ENCODE measurements at places on chromosomes 5 and 9.

- no peak for DNase-seq
Measured at GRCh38 chr9:131669269-131670157, 70.4 kb downstream of the RAPGEF1 start.

DNA sequence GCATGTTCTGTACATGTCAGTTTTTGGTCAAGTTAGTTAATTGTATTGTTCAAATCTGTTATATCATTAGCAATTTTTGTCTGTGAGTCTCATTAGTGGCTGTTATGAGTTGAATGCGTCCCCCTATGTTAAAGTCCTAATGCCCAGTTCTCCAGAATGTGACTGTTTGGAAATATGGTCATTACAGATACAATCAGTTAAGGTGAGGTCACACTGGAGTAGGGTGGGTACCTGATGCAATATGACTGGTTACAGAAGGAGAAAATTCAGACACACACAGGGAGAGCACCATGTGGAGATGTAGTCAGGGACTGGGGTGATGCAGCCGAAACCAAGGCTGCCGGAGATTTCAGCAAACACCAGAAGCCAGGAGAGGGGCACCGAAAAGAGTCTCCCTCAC, 15.1 kb downstream of the NMRK1 start:
- no peak for DNase-seq

DNA sequence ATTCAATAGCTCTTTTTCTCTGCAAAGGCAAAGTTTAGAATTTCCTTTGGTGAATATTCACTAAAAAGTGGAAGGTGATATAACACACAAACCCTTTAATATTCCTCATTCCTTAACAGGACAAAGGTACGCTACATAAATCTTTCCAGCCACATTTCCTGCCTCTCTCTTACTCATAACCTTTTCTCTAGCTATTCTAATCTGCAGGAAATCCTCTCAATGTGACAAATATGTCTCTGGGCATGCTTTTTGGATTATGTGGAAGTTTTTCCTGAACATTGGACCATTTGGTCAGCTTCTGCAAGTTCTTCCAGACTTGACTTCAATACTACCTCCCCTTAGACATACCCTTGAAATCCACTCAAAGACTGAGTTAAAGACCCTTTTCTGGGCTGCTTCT, 186.3 kb upstream of the TUSC1 start:
- no peak for DNase-seq

- DNase-seq: no peak
Measured at GRCh38 chr9:27212621-27213020, 84.3 kb downstream of the EQTN start.

DNA sequence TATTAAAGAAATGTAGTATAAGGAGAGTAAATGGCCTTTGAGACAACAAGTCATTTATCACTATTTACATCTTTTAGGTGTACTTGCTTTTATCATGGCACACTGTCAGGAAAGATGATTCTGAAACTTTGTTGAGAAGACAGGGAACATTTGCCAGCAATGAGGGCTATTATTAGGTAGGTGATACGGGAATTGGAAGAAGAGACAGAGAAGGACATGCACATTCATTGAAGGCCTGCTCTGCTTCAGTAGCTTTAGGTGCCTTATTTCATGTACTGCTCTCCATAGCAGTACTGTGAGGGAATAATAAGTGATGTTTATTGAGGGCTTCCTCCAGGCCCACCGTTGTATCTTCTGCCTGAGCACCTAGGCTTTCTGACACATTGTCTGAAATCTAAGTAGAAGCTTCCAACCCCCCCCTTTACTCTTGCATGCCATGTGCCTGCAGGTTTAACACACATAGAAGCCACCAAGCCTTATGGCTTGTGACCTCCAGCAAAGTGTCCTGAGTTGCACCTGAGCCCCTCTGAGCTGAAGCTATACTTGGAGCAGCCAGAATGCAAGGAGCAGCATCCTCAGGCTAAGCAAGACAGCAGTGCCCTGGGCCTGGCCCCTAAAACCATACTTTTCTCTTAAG, 275.2 kb upstream of the VLDLR start:
- DNase-seq: no peak

DNA sequence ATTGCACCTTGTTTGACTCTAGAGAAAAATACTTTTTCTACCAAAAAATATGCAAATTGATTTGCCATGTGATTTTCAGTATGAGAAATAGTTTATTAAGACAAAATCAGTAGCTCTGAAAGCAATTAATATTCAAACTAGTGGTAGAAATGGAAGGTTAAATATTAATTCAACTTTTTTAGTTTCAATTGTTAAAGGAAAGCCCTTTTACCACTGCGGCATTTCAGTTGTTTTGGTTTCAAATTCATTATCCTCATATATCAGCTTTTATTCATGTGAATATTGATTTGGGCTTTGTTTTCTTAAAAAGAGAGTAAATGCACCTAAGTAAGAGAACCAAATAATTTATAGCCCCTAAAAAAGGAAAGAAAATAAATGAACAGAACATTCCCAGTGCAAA, 660.6 kb upstream of the CHD1 start:
- no peak for DNase-seq

DNA sequence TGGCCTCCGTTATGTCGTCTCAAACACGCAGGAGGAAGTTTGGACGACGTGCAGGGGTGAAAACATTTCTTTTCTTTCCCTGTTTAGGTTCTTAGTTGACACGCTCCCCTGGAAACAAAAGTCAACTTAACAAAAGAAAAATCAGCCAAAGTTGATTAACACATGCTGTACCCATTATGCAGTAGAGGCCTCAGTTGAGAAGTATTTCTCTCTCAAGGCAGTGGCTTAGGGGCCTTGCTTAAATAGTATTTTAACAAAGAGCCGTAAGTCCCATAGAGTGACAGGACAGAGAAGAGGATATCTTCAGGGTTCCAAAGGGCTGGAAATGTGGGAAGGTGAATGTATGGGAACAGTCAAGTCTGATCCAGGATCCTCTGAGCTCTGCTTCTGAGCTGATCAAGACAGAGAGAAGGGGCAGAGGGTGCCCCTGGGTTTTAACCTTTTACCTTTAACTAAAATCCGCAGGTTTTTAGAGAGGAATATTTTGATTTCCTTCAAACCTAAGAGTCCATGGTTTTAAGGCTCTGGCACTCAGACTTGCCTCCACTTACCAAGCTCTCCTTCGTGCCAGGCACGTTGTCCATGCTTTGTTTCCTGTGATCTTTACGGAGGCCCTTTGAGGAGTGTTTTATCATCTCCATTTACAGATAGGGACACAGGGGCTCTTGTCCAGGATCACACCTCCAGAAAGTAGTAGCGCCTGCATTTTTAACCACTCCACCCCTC, 629 bp upstream of the CD74 start:
- DNase-seq: no peak

- no peak for DNase-seq
Measured at GRCh38 chr5:124285071-124285470, 461.4 kb downstream of the ZNF608 start.

- no peak for DNase-seq
Measured at GRCh38 chr5:38551030-38552017, 5.1 kb downstream of the LIFR start.

GRCh38 chr9:8857926-8858595, 1058.5 kb upstream of the DMAC1 start:
- DNase-seq: no peak

GRCh38 chr5:116424258-116424615, 150.4 kb downstream of the SEMA6A start:
- DNase-seq: no peak

GRCh38 chr5:31487506-31487905, 44.4 kb downstream of the DROSHA start:
- no peak for DNase-seq

- DNase-seq: no peak
Measured at GRCh38 chr9:82410306-82410705, 421.7 kb downstream of the SPATA31D1 start.

DNA sequence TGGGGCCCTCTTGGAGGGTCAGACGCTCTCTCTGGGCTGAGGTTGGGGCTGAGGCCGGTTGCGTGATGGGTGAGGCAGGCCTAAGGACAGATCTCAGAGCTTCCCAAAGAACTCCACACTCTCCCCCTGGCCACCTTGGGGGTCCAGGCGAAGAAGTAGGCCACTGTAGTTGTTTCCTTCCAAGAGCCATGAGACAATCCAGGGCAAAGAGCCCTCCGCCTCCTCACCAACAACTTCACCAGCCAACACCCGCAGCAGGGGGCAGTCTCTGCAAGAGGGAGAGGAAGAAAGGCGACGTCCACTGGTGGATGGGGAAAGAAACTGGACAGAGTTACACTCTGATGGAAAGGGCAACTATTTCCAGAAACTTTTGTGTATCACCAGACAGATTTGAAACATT, 10.7 kb downstream of the SLC35A4 start:
- DNase-seq: no peak

DNA sequence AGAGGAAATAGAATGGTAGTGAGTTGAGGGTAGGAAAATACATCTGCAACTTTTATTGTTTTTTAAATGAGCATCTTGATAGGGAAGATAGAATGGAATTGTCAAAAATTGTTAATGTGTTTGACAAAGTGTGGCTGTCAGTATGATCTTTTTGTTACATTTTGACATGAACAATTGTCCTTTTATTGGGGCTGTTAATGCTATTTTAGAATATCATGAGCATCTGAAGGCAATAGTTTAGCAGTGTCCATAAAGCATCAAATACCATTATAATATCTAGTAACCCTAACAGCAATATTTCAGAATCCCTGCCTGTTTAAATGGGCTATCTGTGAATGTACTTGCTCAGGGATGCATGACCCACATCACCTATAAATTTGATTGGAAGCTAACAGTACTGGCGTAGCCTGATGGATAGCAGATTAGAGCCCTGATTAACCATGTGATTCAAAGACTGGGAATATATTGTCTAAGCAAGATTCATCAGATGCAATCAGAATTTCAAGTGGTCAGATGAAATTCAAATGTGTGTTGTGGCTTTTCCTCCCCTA, 37.8 kb downstream of the TLE4 start:
- no peak for DNase-seq

GRCh38 chr9:101480386-101480785, 44.8 kb upstream of the ALDOB start:
- DNase-seq: no peak

DNA sequence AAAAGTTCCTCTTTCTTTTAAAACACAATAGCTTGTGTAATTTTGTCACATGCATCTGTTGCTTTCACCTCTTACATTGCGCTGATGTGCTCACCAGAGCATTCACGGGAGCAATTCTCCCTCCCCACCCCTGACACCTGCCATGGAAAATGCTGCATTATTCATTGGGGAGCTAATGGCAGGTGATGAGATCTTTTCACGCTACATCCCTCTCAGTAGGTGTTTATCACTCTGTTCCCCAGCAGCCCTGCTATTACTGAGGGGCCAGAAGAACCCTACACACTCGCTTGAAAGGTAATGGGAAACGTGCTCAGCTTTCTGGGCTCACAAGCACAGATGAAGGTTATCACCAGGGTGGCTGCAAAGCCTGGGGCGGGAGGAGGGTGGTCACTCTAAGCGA, 398.0 kb downstream of the PSAT1 start:
- no peak for DNase-seq

DNA sequence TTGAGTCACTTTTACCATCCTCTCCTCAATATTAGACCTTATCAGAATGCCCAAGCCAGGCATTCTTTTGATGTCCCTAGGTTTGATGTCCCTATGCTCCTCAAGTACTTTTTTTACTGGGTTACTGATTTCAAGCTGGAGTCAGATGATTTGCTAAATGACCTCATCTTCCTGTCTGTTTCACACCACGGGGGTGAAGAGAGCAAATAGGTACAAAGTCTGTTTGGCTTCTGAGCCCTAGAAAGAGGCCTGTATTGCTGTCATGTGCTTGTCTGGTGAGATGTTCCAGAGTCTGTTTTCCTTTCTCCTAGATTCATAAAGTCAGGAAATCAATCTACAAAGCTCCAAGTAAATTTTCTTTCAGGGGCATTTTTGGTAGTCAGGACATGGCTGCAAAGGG, 12.7 kb upstream of the DAB2 start:
- no peak for DNase-seq

- peak; percentile 97 for DNase-seq
Measured at GRCh38 chr5:128538250-128539037, 399 bp upstream of the FBN2 start.

- DNase-seq: peak; percentile 59
Measured at GRCh38 chr9:33202552-33203201, 35.5 kb upstream of the B4GALT1 start.

GRCh38 chr5:41637424-41637823, 127.0 kb upstream of the PLCXD3 start:
- DNase-seq: no peak

GRCh38 chr9:93959739-93960154, 4.6 kb upstream of the BARX1 start:
- DNase-seq: no peak

GRCh38 chr5:159362220-159362619, 31.9 kb upstream of the IL12B start:
- no peak for DNase-seq

GRCh38 chr9:83346655-83347420, 191.4 kb downstream of the FRMD3 start:
- no peak for DNase-seq

- no peak for DNase-seq
Measured at GRCh38 chr5:170464280-170465127, 39.3 kb upstream of the KCNIP1 start.

GRCh38 chr9:116133163-116133562, 20.4 kb upstream of the PAPPA start:
- DNase-seq: no peak

DNA sequence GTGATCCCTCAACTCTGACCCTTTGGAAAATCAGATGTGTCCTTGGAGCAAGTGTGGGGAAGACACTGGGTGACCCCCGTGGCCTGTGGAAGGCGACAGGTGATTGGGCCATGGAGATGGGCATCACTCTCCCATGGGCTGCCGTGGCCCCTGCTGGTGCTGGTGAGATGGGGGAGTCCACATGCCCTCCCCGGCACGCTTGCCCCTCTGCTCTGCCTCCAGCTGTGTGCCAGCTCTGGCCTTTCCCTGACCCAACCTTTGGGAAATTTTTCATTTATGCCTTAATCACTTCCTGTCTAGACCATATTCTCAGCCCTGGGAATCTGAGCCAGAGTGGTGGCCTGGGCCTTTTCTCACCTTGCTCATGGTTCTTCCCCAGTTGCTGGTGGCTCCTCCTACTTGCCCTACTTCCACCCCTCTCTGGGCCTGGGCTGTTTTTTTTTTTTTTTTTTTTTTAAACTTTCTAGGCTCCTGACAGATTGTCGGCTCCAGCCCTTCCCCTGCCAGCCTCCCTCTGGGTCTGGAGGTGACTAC, 56.6 kb downstream of the RGS3 start:
- DNase-seq: no peak

DNA sequence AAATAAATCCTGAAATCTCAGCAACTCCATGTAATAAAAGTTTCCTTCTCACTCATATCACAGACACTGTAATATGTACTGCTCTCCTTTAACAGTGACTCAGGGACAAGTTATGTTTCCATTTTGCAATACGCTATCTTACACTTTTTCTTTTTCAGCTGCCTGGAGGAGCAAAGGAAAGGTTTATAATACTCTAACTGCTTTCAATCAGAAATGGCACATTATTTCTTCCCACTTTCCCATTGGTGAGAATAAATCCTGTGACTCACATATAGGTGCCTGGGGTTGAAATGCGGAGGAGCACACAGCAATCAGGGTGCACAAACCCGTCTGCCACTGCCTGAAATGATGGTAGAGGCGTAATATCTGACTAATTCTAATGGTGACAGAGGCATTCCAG, 186.6 kb downstream of the HINT1 start:
- no peak for DNase-seq

- no peak for DNase-seq
Measured at GRCh38 chr5:55327281-55327680, 19.5 kb downstream of the MTREX start.

- DNase-seq: no peak
Measured at GRCh38 chr9:18928711-18929110, 104.3 kb downstream of the SAXO1 start.

Data from left hindlimb (tissue), 1 donor.